Left hindlimb (tissue), 1 donor: ENCODE measurements at places on chromosomes 4 and X.

DNA sequence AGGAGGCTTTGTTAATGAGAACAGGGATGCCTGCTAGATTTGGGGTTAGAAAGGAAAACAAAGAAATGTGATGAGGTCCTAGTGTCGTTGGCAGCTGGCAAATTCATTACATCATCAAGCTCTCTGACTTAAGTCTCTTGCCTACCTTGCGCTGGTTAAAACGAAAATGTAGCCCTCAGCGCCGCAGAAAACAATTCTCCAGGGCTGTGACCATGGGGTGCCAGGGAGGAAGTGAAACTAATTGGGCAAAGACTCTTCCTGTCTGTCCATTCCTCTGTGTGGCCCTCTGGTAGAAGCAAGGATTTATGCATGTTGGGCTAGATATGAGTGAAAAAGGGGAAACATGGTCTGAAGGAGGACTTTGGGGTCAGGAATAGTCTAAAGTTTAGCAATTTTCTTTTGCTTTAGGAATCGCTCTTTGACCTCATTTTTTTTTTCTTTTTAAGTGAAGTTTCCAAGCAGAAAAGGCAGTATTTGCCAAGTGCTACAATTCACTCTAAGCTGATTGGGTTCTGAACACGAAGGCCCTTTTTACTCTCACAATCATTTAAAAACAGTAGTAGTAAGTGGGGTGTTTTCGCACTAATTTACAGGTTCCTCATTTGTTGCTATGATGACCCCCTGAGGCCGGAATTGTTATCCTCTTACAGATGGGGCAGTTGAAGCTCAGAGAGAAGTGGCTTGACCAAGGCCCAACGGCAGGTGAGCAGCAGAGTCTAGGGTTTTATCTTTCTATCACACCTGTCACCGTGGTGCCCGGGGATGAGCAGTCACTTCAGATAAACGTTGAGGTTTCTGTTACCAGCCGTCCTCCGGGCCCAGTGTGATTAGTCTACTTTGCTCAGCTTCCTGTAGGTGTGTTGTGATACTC, 27.3 kb upstream of the CHRNA9 start:
- no peak for DNase-seq

DNA sequence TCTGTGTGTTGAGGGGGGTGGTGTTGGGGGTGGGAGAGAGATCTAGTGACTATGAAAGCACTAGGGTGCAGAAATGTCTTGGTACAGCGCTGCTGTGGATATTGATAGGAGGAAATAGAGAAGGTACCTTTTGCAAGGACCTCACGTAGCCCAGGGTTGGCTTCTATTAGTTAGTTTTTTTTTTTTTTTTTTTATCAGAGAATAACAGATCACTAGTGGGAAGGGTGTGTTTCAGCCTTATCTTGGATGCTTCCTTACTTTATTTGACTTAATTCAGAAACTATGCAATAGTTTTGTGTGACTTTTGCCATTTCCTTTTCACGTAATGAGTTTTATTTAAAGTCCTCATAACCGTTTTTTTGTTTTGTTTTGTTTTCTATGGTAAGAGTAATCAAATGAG, 16.4 kb upstream of the PGRMC2 start:
- DNase-seq, result no peak

DNA sequence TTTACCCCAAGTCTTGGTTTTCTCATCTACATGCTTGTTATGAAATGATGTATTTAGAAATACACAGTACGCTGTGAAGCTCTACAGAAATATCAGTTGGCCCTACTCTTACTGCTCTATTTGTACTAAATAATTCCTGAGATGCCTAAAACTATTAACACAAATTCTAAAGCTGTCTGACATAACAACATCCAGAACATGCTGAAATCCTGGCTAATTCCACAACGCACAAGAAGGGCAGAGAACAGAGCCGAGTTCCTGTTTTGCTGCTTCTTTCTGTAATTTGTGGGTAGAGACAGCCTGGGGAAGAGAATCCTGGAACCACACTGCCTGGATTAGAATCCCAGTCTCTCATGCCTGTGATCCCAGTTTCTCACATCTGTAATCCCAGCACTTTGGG, 59.0 kb downstream of the ZNF827 start:
- no peak for DNase-seq

DNA sequence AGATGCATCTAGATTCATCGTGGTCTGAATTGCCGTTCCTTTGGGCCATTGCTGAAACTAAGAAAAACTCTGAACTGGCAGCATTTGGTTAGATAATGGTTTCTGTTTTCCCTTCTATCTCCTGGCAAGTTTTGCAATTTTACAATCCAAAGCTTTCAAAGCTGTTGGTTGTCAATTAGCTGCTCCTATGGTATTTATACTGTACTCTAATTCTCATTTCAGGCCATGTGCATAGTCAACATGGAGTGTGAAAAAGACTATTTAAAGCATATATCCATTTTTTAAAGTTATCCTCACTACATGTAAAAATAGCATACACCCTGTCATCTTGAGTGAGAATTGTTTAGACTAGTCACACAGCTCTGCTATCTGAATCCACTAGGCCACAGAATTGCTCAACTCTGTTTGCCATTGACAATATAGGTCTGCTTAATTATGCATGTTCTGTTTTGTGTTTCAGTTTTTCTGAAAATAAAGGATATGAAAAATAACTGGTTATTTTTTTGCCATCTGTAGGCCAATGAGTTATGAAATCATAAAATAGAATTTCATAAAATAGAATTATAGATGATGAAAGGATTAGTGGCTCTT, 27.7 kb upstream of the TEC start:
- no peak for DNase-seq

DNA sequence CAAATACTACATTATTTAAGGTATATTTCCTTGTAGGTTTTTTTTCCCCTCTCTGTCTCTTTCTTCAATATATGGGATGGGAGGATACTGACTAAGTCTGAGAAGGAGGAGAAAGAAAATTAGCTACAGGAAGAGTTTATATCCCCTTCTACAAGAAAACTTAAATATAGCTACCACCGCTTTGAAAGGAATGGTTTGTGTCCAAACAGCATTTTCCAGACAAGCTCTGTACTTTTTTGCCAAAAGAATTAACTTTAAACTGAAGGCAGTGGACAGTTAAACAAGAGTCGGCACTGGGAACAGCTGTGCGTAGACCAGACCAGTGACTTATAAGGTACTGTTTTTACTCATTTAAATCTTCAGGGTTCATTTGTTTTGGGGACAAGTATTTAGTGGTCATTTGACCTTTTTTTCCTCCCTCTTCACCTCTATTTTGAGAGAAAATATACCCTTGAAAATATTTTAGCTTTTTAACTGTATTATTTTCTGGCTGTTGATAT, 303.7 kb downstream of the ARHGAP24 start:
- no peak for DNase-seq

DNA sequence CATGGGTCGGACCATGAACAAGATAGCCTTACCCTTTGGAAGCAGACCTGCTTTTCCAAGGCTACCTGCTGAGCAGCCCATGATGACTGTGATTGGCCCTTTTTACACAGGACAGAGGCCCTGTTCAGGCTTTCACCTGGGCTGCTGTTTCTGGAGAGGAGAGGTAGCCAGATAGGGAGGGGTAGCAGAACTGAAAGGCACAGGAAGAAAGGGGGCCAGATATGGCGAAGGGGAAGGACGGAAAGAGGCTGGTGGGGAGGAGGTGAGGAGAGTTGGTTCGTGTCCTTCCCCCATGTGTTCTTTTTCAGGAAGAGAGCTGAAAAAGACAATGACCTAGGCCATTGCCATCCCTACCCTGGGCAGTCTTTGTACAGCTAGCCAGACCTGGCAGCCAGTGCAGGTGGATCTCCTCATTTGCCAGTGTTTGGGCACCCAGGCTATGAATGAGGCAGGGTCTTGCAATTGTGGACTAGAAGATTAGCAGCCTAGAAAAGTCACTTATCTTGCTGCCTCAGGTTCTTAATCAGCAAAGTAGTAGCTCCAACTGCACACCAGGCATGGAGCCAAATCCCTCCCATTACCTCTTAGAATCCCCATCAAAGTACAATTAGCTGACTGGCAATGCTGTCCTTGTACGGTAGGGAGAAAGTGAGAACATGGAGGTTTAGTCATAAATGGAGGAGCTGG, 139.6 kb downstream of the AMMECR1 start:
- DNase-seq, result no peak

DNA sequence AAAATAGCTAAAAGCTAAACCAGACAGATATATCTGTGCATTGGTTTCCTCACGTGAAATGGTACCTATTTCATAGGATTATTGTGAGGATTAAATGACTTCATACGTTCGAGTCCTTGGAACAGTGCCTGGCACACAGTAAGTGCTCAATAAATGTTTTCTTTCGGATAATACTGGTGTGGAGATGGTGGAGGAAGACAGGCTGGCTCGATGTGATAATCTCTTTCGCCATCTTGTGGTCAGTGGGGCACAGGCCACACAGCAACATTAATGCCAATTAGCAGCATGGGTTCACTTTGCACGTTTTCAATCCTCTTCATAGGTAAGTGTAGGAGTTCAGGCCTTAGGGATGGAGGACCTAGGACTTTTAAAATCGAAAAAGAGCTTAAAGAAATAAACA, 9.3 kb downstream of the PAGE4 start:
- no peak for DNase-seq

GRCh38 chr4:17058536-17058915, 160.1 kb upstream of the LDB2 start:
- DNase-seq, result no peak

DNA sequence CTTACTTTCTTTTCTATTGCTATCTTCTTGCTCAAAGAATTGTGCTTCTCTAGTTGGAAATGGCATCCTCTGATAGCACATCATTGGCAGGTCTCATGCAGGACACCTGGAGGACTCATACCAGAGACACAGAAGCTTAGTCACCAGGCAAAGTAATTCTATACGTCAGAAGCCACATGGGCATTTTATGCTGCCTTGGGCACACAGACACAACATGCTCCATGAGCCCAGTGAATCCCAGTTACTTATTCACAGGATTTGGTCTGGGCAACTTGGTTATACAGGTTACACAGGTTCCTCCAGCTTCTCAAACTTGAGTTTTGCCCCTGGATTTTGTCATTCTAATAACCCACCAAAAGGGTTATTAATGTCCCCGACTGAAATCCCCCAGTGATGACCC, 7.1 kb downstream of the RASSF6 start:
- DNase-seq, result no peak

- peak; percentile 53 for DNase-seq
Observed at GRCh38 chr4:128468123-128468989, 180.7 kb upstream of the PGRMC2 start.

- DNase-seq, result no peak
Observed at GRCh38 chrX:64377753-64378152, 17.5 kb downstream of the MTMR8 start.

DNA sequence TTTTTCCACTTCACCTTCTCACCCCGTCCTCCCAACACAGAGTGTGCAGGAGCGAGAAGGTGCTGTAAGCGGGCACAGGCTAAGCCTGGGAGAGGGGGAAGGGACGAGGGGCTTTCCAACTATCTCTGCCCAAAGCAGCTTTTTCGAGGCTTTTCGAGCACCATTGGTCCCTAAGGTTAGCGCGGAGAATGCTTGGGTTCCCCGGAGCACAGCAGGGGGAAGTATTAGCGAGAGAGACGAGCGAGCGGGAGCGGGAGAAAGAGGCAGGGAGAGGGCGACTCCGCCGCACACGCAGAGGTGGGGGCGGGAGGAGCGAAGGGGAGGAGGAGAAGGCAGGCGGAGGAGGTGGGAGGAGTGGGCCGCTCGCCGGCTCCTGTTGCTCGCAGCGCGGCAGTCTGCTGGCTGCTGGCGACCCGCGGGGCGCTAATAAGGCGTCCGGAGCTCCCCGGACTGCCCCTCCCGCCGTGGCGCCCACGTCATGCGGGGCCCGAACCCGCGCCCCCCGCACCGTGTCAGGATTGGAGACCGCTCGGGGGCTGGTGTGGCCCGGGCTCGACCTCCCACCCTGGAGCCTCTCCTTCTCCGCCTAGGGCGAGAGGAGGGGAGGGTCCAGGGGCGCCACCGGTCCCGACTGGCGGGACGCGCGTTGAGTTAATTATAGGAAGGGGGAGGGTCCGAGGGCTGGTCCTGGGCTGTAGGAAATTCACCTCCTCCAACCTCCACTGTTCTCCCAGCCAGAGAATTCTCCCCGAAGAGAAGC, at the start of gene ADAMTS3:
TSS of gene ADAMTS3 (minus strand) at position 263 of the 760 bp plus-strand sequence. CDS start 459 bp downstream, outside the sequence.
- peak; percentile 88 for DNase-seq

- DNase-seq, result no peak
Observed at GRCh38 chr4:39608451-39608850, 30.2 kb downstream of the SMIM14 start.

- DNase-seq, result no peak
Observed at GRCh38 chrX:34866646-34867045, 76.0 kb upstream of the FAM47B start.

DNA sequence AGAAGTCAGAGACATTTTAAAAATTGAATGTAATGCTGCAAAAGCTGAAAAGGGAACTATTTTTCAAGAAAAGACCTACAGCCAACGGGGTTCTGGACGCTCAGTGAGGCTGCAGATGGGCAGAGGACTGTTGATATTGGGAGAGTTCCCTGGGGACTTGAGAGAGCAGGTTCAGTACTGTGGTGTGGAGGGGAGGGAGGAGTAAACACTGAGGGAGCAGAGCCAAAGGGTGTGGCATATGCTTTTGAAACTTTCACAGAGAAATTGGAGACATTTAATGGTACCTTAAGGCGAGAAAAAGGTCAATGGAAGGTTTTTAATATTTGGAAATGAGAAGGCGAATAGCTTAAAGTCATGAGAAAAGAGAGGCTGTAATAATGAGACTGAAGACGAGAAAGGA, 62.2 kb upstream of the GPM6A start:
- no peak for DNase-seq

GRCh38 chrX:10571260-10571659, 49.1 kb downstream of the MID1 start:
- DNase-seq, result no peak

DNA sequence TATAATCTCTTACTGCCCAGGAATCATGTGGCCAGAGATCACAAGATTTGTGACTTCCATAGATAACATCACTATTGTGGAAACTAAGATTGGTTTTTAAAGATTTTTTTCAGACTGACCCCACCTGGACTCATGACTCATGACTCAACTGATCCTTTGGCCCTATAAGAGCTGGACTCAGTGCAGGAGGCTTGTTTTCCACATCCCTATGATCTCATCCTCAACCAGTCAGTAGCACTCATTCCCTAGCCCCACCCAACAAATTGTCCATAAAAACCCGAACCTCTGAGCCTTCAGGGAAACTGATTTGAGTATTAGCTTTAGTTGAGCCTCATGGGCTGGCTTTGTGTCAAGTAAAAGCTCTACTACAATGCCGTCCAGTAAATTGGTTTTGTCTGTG, 7.9 kb upstream of the NOCT start:
- DNase-seq, result no peak

DNA sequence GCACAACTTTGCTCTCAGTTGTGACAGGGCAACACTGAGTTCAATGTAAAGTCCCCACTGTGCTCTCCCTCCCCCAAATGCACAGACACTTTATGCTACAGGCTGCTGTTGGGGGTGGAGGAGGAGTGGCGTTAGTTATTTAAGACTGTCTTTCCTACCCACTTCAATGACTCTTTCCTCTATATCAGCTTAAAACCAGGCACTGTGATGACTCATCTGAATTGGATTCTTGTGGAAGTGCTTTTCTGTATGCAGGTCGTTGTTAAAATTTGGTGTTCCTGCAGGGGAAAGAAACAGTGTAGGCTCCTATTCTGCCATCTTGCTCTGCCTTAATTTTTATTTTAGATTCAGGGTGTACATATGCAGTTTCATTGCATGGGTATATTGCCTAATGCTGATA, 1157.2 kb upstream of the ADGRL3 start:
- no peak for DNase-seq

GRCh38 chr4:72582853-72583252, 13.8 kb upstream of the ADAMTS3 start:
- DNase-seq, result no peak
